ENCODE measurements at places on chromosomes 11 and 22.

GRCh38 chr11:47143322-47143721 is 33.4 kb downstream of the ARFGAP2 start:
- DNase-seq = no peak

DNA sequence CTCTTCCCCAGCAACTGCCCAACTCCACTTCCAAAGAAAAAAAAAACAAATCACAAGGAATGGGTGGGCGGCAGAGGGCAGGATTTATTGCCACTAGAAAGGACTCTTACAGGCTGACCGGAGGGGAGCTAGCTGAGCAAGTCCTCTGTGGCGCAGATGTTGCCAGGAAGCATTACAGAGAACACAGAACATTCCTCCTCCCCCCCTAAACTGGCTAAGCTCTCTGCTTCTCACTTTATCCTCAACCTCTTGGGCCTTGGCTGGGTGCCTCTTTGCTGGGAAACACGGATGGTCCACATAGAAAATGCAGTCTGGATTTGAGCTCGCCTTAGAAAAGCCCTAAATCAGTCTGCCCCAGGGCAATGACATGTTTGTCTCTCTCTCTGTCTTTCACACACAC is 12.6 kb upstream of the FJX1 start:
- no peak for DNase-seq

- no peak for DNase-seq
These were observed 3.9 kb downstream of the CTSF start for GRCh38 chr11:66564538-66564937.

GRCh38 chr22:49883294-49883640 is 29.6 kb downstream of the ZBED4 start:
- no peak for DNase-seq

GRCh38 chr22:30228509-30229359 is 17.8 kb downstream of the LIF start:
- no peak for DNase-seq

DNA sequence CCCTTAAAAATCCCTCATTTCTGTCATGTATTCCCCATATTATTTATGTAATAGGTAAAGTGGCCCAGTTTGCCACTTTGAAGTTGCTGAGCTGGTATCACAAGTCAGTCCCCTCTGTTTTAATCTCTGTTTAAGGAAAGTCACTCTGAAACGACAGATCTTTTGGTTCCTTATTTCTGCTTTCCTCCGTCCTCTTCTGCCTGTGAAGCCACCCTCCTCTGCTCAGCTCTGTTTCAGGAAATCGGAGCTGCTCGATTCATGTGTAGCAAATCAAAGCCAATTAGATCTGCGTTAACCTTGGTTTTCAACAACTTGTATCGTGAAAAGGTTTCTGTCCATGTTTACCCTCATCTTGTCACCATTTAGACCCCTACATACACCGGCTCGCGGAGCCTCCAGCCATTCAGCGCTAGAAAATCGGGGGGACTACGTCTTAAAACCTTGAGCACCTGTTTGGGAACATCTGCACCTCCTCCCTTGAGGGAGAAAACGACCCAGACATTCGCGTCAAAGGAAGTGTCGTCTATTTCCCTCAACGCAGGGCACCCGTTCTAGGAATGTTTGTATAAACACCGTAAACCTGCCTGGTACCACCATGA is 576 bp upstream of the SC5D start:
- no peak for DNase-seq

DNA sequence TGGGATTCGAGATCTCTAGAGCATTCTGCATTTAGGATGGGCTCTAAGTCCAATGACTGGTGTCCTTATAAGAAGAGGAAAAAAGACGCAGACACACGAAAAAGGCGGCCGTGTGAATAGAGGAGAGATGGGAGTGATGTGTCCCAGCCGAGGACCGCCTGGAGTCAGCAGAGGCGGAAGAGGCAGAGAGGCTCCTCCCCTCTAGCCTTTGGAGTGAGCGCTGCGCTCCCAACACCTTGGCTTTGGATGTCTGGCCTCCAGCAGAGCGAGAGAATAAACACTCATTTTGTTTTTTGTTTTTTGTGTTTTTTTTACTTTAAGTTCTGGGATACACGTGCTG is 83.0 kb upstream of the RTL6 start:
- no peak for DNase-seq

GRCh38 chr11:32437495-32438345 is 2.4 kb upstream of the WT1 start:
- DNase-seq = no peak

DNA sequence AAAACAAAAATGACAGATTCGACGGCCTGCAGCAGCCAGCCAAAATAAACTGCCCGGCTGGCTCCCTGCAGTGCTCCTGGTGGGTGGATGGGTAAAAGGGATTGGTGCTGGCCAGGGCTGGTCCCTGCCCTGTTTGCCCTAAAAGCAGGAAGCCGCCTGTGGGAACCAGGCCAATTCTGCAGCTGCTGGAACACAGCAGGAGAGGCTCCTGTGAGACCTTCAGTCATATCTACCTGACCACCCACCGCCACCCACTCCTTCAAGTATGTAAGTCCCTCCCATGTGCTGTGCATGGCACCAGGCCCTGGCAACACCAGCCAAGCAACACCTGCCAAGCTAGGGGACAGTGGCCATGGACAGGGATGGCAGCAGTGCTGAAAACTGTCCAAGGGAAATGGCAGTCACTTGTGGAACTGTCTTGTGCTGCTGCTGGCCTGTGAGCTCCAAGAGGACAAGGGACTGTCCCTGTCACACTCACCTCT is 48.7 kb upstream of the ARFGAP3 start:
- no peak for DNase-seq

GRCh38 chr22:42805016-42805997 is 51.8 kb downstream of the ARFGAP3 start:
- DNase-seq = no peak

DNA sequence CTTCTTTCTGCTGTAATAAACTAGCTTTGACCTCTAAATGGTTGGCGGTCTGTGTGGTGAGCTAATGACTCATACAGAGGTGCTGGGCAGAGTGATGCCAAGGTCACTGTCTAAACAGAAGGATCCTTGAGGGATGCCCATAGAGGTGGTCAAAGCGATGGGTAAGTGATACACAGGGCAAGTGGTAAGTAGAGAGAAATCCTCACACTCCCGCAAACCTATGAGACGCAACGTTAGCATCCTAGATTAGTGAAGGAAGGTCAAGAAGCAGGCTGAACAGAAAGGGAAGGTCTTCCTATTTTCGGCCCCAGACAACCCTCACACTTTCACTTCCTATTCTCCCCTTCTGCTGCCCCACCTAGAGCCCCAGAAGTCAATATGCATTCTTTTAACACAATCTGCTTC is 65.6 kb upstream of the SESN3 start:
- no peak for DNase-seq

GRCh38 chr11:43802509-43802908 is 78.1 kb upstream of the ALKBH3 start:
- no peak for DNase-seq

- DNase-seq = peak; percentile 57
These were observed 9.0 kb upstream of the VPREB1 start for GRCh38 chr22:22235558-22235957.

DNA sequence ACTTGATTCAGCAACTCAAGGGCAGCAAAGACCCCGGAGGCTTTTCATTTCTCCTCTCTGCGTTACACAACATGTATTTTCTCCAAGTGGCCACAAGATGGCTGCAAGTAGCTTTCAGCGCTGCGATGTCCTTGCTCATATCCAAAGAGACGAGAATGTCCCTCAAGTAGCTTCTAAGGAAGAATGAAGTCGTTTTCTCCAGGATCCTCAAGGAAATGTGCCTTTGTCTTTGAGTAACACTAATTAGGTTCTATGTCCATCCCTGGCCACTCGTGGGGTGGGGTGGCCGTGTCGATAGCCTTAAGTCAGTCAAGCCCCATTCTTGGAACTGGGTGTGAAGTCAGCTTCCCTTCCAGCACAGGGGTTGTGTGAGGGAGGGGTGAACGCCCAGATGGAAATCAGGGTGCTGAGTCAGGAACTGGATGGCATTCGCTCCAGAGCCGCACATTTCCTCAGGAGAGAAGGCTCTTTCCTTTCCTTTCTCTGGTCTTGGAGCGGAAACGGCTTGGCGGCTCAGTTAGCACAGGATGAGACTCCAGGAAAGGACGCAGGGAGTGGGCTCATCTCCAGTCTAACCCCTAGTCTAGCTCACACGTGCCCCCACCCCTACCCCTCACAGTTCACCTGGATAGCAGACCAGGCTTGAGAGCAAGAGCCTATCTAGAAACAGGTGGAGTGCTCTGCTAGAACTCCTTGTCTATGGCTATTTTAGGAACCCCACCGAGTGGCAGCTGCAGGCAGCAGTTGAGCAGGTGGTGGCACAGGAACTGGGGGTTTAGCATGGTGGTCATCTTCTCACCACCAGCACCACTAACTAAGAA is 44.3 kb downstream of the NNMT start:
- no peak for DNase-seq

DNA sequence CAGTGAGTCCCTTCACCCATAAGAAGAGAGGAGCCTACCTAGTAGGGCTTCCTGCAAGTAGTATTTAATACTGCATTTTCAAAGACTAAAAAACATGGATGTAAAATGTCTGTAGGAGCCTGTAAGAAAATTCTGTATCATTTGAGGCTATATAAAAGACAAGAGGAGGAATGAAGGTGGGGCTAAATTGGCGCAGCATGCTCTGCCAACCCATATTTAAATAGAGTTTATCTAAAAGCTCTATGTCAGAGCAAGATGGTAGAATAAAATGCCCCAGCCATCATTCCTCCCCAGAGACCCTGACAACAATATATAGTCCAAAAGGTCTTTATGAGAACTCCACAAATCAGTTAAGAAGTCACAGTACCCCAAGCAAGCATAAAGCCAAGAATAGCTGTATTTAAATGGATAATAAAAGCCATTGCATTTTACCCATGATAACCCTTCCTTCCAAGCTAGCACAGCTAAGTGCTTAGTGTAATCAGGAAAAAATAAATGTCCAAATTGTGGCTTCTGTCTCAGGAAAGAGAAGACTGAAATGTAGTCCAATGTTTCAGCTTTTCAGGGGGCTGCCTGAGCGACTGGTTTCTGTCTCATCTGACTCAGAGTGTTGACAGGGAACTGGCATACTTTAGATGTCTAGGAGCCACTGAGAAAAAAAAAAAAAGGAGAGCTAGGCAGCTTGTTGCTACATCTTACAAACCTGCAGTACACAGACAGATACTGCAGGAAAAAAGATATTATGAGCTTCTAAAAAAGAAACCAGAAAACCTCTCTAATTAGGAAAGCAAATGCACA is 258.6 kb downstream of the METTL15 start:
- DNase-seq = no peak

DNA sequence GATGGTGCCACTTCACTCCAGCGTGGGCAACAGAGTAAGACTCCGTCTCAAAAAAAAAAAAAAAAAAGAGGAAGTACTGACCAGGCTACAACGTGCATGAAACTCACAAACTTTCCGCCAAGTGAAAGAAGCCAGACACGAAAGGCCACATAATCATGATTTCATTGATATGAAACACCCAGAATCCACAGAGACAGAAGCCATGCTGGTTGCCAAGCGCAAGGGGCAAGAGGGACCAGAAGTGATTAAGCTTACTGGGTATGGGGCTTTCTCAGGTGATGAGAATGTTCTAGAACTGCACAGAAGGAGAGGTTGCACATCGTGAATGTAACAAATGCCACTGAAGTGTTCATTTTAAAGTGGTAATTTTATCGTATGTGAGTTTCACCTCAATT is 60.9 kb downstream of the CELSR1 start:
- peak; percentile 13 for DNase-seq

- peak; percentile 3 for DNase-seq
These were observed 34.1 kb downstream of the SERGEF start for GRCh38 chr11:17978553-17979287.

GRCh38 chr22:44535362-44536095 is 37.5 kb upstream of the RTL6 start:
- DNase-seq = no peak

- DNase-seq = no peak
These were observed 411 bp upstream of the KIRREL3 start for GRCh38 chr11:127000981-127001380.

DNA sequence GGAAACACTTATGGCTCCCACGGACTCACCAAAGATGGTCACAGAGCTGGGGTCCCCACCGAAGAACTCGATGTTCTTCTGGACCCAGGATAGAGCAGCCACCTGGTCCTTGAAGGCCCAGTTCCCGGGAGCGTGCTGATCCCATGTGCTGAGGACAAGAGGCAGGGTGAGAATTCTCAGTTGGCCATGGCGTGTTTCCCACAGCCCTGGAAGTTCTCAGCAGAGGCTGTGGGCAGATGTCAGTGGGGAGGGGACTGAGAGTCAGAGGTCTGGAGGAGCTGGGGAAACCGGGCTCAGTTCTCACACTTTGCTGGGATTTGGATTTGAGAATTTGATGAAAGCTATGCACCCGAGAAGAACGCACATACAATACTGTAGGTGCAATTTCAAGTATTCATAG is 193.3 kb downstream of the BCR start:
- no peak for DNase-seq

- no peak for DNase-seq
These were observed 967 bp upstream of the ARVCF start for GRCh38 chr22:20017622-20017958.

- no peak for DNase-seq
These were observed 22.6 kb upstream of the ALDH3B2 start for GRCh38 chr11:67696998-67697397.

DNA sequence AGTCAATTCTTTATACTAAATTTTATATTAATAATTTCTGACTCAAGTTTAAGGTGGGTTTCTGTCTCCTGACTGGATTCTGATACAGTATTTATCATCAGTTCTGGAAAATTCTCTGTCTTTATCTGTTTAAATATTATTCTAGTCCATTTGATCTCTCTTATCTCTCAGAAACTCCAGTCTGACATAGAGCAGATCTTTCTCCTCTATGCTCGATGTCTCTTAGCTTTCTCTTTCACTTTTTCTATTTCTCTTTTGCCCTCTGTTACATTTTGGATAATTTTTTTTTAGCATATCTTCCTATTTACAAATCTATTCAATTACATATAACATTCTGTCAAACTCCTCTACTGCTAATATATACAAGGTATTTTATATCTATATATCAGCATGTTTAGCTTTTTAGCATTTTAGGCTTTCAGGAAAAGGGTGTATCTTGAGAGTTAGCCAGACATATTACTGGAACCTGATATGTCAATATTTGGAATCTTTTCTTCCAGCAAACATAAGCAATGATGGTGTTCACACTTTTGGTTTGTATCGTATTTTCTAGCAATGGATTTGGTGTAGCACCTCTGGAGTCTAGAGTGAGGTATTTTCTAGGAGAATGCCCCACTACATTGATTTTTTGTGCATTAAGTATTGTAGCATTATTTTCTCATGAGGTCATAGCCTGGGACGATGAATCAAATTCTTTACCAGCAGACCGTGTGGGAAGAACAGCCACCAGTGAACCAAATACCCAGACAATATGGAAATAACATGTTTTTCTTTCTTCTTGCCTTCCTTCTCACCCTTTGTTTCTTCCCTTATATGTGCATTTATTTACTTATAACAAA is 4.1 kb upstream of the NNMT start:
- DNase-seq = no peak

GRCh38 chr22:27668828-27669797 is 132.4 kb downstream of the MN1 start:
- no peak for DNase-seq

GRCh38 chr11:33731723-33732531 is 4.3 kb downstream of the CD59 start:
- DNase-seq = peak; percentile 21
